Common myeloid progenitor, CD34-positive (primary cell): ENCODE measurements at places on chromosomes 5 and 9.

- no peak for DNase-seq
Observed at GRCh38 chr5:129392681-129393080, 67.4 kb upstream of the ADAMTS19 start.

GRCh38 chr9:20925256-20926045 is 106.0 kb downstream of the HACD4 start:
- DNase-seq = no peak

DNA sequence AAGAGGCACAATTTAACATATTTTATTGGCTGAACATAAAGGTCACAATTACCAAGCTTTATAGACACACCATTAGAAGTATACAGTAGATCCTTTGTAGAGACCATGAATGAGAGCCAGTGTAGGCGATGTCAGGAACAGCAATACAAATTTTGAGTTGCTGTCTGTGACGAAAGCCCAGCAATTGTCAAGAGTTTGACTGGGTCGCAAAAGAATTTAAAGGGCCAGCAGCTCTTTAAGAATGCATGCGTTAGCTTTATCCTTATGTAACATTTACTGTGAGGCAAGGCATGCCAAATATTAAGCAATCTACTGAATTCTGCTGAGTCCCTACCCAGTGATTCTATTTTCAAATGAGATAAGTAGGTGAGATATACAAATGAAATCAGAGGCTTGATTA is 236.9 kb downstream of the ARRDC3 start:
- DNase-seq = no peak

GRCh38 chr5:176534640-176535039 is 2.6 kb downstream of the RNF44 start:
- no peak for DNase-seq

DNA sequence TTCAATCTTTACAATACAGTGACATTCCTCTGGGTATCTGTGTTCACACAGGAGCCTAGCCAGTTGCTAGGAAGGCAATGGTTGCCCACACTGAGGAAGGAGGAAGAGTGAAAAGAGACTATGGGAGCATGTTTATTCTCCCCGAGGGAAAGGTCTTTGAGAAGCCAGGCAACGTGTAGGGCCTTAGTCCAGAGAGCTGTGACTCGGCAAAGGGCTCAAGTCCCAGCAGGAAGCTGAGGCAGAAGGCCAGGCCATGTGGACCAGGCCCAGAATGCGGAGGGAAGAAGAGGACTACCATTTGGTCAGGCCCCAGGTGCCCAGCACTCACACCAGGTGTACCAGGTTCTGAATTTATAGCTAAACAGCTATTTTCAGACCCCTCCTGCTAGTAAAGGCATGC is 136.6 kb upstream of the DMAC1 start:
- no peak for DNase-seq
